ENCODE measurements at places on chromosomes 1 and 21. TPM values are rescaled to one million over a fixed set of nuclear protein-coding genes. Genes with fewer than 3 reads are reported as not detected.
A peak's percentile ranks its signal among the peaks of the same experiment; 100 is the strongest.

DNA sequence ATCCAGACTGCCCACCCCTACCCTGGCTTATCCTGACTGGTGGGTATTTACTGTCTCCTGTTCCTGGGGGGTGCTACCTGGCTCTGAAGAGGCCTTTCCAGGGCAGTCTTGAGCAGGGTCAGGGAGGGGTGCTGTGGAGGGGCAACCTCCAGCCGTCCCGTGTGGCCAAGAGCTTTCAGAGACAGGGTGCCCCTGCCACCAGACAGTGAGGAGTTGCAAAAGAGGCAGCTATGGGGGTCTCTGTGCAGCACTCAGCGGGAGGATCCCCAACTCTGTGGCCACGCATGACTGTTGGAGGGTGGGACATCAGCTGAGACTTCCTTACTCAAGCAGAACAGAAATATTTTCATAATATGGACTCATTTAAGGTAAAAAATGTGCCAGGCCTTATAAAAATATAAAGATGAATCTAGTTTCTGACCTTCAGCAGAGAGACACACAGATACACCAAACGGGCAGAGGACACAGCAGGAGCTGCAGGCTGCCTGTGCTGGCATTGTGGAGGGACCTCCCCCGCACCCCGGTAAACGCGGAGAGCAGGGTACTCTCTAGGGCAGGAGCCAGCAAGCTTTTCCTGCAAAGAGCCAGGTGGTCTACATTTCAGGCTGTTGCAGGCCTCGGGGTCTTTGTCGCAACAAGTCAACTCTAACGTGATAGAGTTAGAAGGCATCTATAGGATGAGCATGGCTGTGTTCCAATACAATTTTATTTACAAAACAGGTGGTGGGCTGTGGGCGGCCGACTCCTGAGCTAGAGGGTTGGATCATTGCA lies 252.6 kb downstream of the RHOU start:
- H3K36me3 ChIP-seq = no peaks in the 10 kb centered on the region
- H3K27me3 ChIP-seq = no peaks in the 10 kb centered on the region
- peaks cover 9% of the 10 kb centered on the region for H3K4me1 ChIP-seq
- H3K27ac ChIP-seq = no peak overlapping the region

- no peaks in the 10 kb centered on the region for H3K36me3 ChIP-seq
- DNase-seq = no peak
- no peak overlapping the region for H3K27ac ChIP-seq
- no peaks in the 10 kb centered on the region for H3K4me1 ChIP-seq
- no peaks in the 10 kb centered on the region for H3K27me3 ChIP-seq
- no peak overlapping the region for H3K4me3 ChIP-seq
Measured at GRCh38 chr1:29958271-29958670, 721.9 kb downstream of the PTPRU start.

- no peak overlapping the region for H3K4me3 ChIP-seq
- no peak overlapping the region for H3K27ac ChIP-seq
- DNase-seq = no peak
- H3K27me3 ChIP-seq = no peaks in the 10 kb centered on the region
- peaks cover 6% of the 10 kb centered on the region for H3K4me1 ChIP-seq
- no peaks in the 10 kb centered on the region for H3K36me3 ChIP-seq
Measured at GRCh38 chr1:25685938-25686665, 69.5 kb downstream of the MAN1C1 start.

GRCh38 chr1:192485692-192486436 lies 89.7 kb upstream of the RGS1 start:
- H3K27me3 ChIP-seq = no peaks in the 10 kb centered on the region
- no peak for DNase-seq
- 0 out of 2 replicates have a peak, but pooled peaks cover 8% of the 10 kb centered on the region for H3K4me1 ChIP-seq
- H3K4me3 ChIP-seq = no peak overlapping the region

- no peak overlapping the region for H3K4me3 ChIP-seq
- H3K36me3 ChIP-seq = no peaks in the 10 kb centered on the region
- H3K27me3 ChIP-seq = no peaks in the 10 kb centered on the region
- H3K27ac ChIP-seq = no peak overlapping the region
Measured at GRCh38 chr1:179786815-179787685, 44.0 kb downstream of the FAM163A start.

Gene RBP7
- total RNA-seq = 3.2 TPM

DNA sequence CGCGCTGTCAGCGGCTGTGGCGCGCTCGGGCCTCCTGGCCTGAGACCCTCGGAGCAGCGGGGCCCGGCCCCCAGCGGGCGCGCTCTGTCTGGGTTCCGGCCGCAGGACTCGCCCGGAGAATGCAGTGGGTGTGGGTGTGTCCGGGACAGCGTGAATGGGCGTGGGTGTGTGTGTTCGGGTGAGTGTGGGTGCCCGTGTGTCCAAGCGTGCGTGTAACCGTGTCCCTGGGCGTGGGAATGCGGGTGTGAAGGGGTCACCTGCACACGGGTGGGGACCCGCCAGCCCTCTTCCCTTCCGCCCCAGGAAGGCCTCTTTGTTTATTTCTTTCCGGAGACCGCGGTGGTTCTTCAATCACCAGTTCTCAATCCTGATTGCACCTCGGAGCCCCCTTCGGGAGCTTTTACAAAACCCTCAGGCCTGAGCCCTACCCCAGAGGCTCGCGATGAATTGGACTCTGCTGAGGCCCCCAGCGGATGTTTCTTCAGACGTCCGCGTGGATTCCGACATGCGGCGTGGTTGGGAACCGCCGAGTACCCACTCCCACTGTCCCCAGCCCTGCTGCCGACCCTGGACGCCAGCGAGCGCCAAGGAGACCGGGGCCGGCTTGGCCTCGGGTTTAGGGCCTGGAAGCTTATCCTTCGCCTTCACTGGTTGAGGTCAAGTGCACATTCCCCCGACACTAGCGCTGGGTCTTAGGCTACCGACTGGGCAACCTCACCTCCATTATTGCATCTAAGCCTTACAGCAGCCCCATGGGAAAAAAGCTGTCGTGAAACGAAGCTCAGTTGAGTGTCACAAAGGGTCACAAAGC lies 19.3 kb downstream of the SERTAD4 start:
- peak; percentile 64 for DNase-seq
- no peaks in the 10 kb centered on the region for H3K36me3 ChIP-seq
- H3K27ac ChIP-seq = peak overlapping the region; percentile 59
- H3K27me3 ChIP-seq = peaks cover 47% of the 10 kb centered on the region

- peaks cover 12% of the 10 kb centered on the region for H3K4me1 ChIP-seq
- no peak for DNase-seq
- H3K4me3 ChIP-seq = no peak overlapping the region
- H3K27me3 ChIP-seq = no peaks in the 10 kb centered on the region
- H3K36me3 ChIP-seq = no peaks in the 10 kb centered on the region
- H3K27ac ChIP-seq = no peak overlapping the region
Measured at GRCh38 chr1:199510314-199510713, 517.2 kb upstream of the NR5A2 start.

Gene KRTAP10-10
- not detected for total RNA-seq

GRCh38 chr1:27591622-27592021 lies 12.3 kb downstream of the AHDC1 start:
- peaks cover 44% of the 10 kb centered on the region for H3K4me1 ChIP-seq
- no peak overlapping the region for H3K27ac ChIP-seq
- no peaks in the 10 kb centered on the region for H3K36me3 ChIP-seq
- no peak overlapping the region for H3K4me3 ChIP-seq

GRCh38 chr1:42922687-42923366 lies 35.8 kb downstream of the SLC2A1 start:
- no peak overlapping the region for H3K27ac ChIP-seq
- DNase-seq = peak; percentile 94
- peaks cover 18% of the 10 kb centered on the region for H3K36me3 ChIP-seq
- H3K4me3 ChIP-seq = no peak overlapping the region
- H3K27me3 ChIP-seq = no peaks in the 10 kb centered on the region
- H3K4me1 ChIP-seq = peaks cover 20% of the 10 kb centered on the region

GRCh38 chr1:23481026-23481597 lies 2.9 kb downstream of the ASAP3 start:
- no peak overlapping the region for H3K27ac ChIP-seq
- no peaks in the 10 kb centered on the region for H3K36me3 ChIP-seq
- H3K4me1 ChIP-seq = peaks cover 43% of the 10 kb centered on the region

DNA sequence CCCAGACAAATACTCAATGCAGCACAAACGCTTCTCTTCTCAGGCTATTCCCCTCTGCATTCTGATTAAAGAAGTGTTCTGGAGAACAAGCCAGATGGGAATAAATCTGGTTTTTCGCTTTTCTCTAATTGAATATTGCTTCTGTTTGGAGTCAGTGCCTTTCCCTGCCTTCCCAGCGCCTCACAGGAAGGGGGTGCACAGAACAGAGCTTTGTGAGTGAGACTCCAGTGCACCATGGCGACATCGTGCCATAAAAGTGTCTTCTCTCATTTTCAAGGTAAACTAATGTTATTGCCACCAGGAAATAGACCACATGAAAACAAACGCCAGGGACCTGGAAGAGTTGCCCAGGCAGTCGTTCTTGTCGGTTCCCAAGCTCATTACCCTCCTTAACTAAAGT lies 43.6 kb upstream of the SLC45A1 start:
- H3K4me1 ChIP-seq = no peaks in the 10 kb centered on the region
- H3K36me3 ChIP-seq = no peaks in the 10 kb centered on the region
- H3K4me3 ChIP-seq = no peak overlapping the region
- no peak for DNase-seq

DNA sequence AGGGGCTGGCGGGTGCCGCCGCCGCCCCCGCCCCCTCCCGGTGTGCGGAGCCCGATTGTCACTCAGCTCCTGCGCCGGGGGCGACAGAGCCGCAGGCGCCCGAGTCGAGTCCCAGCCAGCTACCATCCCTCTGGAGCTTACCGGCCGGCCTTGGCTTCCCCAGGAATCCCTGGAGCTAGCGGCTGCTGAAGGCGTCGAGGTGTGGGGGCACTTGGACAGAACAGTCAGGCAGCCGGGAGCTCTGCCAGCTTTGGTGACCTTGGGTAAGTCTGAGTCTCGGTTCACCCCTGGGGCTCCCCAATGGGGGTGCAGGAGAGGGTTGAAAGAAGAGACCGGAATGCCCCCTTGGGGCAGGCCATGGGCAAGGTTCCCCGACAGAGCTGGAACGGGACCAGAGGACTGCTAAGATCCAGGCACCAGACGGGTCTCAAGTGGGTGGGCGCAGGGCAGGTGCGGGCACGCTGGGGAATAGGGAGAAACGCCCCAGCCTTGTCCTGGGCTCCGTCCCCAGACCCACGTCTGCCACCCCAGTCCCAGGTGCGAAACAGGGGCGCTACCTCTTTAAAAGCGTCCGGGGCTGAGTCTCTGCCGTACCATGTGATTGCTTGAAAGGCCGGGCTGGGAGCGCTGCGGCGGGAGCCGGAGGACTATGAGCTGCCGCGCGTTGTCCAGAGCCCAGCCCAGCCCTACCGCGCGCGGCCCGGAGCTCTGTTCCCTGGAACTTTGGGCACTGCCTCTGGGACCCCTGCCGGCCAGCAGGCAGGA lies at the start of gene ADORA1:
TSS of gene ADORA1 (plus strand) at position 61 of the 765 bp plus-strand sequence. CDS start 1,116 bp downstream, outside the sequence.
- H3K36me3 ChIP-seq = no peaks in the 10 kb centered on the region
- peak within 1 kb of the TSS; percentile 83 for H3K4me3 ChIP-seq
- peaks cover 35% of the 10 kb centered on the region for H3K27me3 ChIP-seq
- DNase-seq = peak; percentile 94
- no peak within 1 kb of the TSS for H3K27ac ChIP-seq

GRCh38 chr1:44254392-44254910 lies 41.2 kb downstream of the DMAP1 start:
- H3K4me1 ChIP-seq = no peaks in the 10 kb centered on the region
- H3K27me3 ChIP-seq = no peaks in the 10 kb centered on the region
- no peaks in the 10 kb centered on the region for H3K36me3 ChIP-seq
- no peak overlapping the region for H3K27ac ChIP-seq
- DNase-seq = no peak
- no peak overlapping the region for H3K4me3 ChIP-seq

Gene ABCG1
- total RNA-seq = 7.3 TPM

Gene FNDC5
- total RNA-seq = 2.0 TPM

DNA sequence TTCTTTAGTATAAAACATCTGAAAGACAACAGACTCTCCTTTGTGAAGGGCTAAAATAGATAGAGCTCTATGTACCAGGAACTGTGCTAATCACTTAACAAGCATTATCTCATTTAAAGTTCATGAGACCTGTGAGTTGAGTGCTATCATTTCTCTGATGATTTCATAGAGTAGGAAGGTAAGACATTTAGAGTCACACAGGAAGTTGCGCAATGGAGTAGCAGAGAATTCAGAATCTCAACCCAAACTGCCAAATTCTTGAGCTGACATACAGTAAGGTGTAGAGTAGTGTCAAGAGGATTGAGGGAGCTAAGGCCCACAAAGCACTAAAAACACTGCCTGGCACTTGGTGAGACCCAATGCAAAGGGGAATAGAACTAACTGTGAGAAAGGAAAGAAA lies 384.3 kb downstream of the NTNG1 start:
- peaks cover 9% of the 10 kb centered on the region for H3K4me1 ChIP-seq
- H3K27ac ChIP-seq = no peak overlapping the region
- DNase-seq = no peak

DNA sequence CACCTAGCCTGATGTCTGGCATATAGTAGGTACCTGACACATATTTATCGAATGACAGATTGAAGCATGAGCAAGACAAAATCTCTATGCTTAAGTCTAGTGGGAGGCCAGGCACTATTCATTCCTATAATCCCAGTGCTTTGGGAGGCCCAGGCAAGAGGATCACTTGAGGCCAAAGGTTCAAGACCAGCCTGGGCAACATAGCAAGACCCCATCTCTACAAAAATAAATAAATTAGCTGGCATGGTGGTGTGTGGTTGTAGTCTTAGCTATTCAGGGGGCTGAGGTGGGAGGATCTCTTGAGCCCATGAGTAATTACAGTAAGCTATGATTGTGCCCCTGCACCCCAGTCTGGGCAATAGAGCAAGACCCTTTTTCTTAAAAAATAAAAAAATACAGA lies 23.2 kb upstream of the TUT4 start:
- no peaks in the 10 kb centered on the region for H3K4me1 ChIP-seq
- DNase-seq = no peak
- no peak overlapping the region for H3K4me3 ChIP-seq
- no peaks in the 10 kb centered on the region for H3K27me3 ChIP-seq
- no peaks in the 10 kb centered on the region for H3K36me3 ChIP-seq
- no peak overlapping the region for H3K27ac ChIP-seq

DNA sequence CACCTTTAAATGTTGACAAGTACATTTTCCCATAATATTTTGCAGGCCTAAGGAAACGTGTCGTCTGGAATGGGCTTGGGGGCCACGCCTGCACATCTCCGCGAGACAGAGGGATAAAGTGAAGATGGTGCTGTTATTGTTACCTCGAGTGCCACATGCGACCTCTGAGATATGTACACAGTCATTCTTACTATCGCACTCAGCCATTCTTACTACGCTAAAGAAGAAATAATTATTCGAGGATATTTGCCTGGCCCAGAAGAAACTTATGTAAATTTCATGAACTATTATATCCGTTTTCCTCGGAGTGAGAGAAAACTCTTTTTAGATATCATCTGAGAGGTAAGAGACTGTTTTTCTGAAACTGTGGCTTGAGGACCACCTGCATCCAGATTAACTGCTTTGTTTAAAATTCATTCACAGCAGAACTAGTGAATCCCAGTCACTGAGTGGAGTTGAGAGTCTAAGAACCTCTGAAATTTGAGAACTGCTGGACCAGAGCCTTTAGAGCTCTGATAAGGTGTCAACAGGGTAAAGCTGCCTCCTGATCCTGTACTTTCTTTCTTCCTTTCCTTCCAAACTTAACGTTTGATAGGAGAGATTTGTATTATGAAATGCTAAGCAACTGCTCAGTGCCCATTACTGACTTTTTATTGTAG lies 811 bp downstream of the EXO1 start:
- H3K27ac ChIP-seq = no peak overlapping the region
- peaks cover 30% of the 10 kb centered on the region for H3K36me3 ChIP-seq
- DNase-seq = no peak
- H3K4me3 ChIP-seq = peak overlapping the region; percentile 93

Gene SYT14
- 19.4 TPM for total RNA-seq

Gene PTPRU
- total RNA-seq = 105 TPM

GRCh38 chr1:234696148-234696576 lies 86.2 kb upstream of the IRF2BP2 start:
- no peak overlapping the region for H3K27ac ChIP-seq
- no peaks in the 10 kb centered on the region for H3K27me3 ChIP-seq
- H3K36me3 ChIP-seq = no peaks in the 10 kb centered on the region
- DNase-seq = no peak
- H3K4me3 ChIP-seq = no peak overlapping the region
- H3K4me1 ChIP-seq = no peaks in the 10 kb centered on the region
